Temporal lobe (tissue), 4 donors: ENCODE measurements at places on chromosomes 12 and 14. TPM values are rescaled to one million over a fixed set of nuclear protein-coding genes. Genes with fewer than 3 reads are reported as not detected.

Gene TAS2R19
- total RNA-seq = 11.3 TPM

Gene IRAK3
- 5.4 TPM for total RNA-seq

Gene ZBTB1
- total RNA-seq = 39.6 TPM

Gene ADSS1
- total RNA-seq = 2.0 TPM

Gene PDE3A
- total RNA-seq = 5.7 TPM

Gene CYP46A1
- total RNA-seq = 6.1 TPM
